ENCODE measurements at places on chromosomes 4 and X.

DNA sequence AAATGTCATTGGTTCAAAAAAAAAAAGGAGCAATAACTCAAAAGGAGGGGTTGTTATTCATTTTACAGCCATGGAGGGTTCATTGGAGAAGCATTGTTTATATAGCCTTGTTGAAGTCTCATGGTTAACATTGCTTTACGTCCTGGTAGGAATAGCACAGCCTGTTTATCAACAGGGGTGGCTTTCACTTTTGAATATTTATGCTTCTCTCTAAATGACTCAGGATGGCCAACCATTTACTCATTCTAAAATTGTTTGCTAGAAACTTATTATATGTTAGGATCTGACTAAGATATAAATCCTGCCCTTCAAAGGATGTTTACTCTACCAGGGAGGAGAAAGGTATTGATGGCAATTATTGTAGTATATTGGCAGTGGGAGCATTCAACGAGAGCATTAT is 534.1 kb upstream of the GALNTL6 start:
- no peaks in the 10 kb centered on the region for H3K4me1 ChIP-seq
- no peak for DNase-seq
- H3K36me3 ChIP-seq = no peaks in the 10 kb centered on the region
- no peak overlapping the region for H3K4me3 ChIP-seq
- no peaks in the 10 kb centered on the region for H3K27me3 ChIP-seq

- peaks cover 30% of the 10 kb centered on the region for H3K4me1 ChIP-seq
- peak; percentile 45 for DNase-seq
- H3K27me3 ChIP-seq = no peaks in the 10 kb centered on the region
Measured at GRCh38 chr4:22434895-22435294, 81.0 kb downstream of the ADGRA3 start.

GRCh38 chr4:76256032-76256431 is 4.5 kb downstream of the FAM47E start:
- DNase-seq = no peak
- peaks cover 9% of the 10 kb centered on the region for H3K4me1 ChIP-seq
- no peak overlapping the region for H3K27ac ChIP-seq
- no peak overlapping the region for H3K4me3 ChIP-seq
- peaks cover 30% of the 10 kb centered on the region for H3K27me3 ChIP-seq

GRCh38 chr4:124386163-124386562 is 326.4 kb downstream of the ANKRD50 start:
- H3K27me3 ChIP-seq = no peaks in the 10 kb centered on the region
